Urothelium cell line (cell line): ENCODE measurements at places on chromosomes 3 and 15.
A peak's percentile ranks its signal among the peaks of the same experiment; 100 is the strongest.

- DNase-seq = peak; percentile 88
These were observed at the start of gene ABHD14A for GRCh38 chr3:51974963-51975851. Gene ABHD14A (plus strand): TSS chr3:51975064. CDS start chr3:51975136, 72 bp downstream.

DNA sequence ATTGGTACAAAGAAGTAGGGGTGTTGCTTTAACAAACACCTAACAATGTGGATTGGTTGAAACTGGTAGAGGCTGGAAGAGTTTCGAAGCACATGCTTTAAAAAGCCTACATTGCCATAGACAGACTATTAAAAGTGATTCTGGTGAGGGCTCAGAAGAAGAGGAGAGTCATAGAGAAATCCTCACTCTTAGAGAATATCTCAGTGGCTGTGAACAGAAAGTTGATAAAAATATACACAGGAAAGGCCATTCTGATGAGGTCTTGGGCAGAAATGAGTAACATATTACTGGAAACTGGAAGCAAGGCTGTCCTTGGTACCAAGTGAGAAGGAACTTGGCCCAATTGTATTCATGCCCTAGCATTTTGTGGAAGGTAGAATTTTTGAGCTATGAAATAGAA lies 173.7 kb upstream of the CRBN start:
- DNase-seq = no peak

GRCh38 chr3:165056510-165056909 lies 21.8 kb downstream of the SI start:
- DNase-seq = no peak

DNA sequence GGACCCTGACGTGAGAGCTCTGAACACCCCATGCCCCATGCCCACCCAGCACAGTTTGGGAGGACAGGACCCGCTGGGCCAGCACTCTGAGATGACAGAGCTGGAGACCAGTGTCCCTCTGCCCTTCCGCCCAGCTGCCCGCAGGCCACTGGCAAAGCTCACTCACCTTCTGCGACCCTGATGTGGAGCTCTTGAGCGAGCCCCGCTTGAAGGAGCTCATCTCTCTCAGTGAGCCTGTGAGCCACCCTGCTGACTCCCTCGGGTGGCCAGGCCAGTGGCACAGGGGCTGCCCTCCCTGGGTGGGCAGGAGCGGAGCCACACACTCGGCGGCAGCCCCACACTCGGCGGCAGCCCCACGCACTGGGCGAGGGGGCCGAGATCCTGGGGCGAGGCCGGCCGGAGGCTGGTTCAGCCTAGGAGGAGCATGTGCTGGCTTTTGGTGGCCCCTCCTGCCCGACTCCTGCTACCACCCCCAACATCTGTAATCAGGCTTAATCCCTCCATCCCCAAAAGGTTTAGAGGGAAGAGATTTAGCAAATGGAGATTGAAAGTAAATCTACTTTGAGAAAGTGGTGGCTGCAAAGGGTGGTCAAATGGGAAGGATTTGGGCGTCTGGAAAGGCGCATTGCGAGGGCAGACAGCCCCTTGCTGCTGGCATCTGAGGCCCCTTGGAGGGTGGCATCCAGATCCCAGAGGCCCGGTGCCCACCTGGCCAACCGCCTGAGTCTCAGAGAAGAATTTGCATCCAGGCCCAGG lies 59.4 kb upstream of the TRPM1 start:
- no peak for DNase-seq

DNA sequence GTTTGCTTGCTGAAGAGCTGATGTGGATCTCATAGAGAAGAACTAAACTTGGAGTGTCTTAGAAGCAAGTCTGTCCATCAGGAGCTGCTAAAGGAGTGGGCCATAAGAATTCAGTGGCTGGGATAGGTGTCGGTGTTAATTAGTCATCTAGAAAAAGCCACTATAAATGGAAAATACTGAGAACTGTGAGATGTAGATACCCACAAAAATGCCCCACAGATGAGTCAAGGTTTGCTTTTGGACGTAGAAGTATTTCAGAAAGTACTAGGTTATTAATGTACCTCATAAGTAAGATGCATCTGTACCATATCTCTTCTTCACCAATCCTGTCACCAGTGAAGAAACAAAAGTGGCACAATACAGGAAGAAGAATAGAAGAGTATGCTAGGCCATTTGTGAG lies 530.9 kb upstream of the TGFBR2 start:
- no peak for DNase-seq

DNA sequence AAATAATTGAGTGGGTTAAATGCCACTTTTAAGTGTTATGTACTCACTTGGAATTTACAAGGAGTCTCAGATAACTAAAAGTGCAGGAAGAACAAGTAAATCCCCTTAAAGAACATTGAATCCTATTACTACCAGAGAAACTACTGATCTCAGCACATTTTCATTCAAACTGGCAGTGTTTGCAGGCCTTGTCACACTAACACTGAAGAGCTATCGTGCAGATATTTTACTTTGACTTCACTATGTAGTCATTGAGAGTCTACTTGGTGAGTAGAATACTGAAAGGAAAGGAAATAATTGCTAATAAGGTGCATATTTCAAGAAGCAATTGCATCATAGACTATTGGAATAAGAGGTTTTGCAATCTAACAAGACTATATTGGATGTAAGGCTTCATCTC lies 721.4 kb upstream of the CBLB start:
- no peak for DNase-seq

GRCh38 chr15:65339416-65339815 lies 34.9 kb downstream of the RNU5B-1 start:
- DNase-seq = no peak
